ENCODE measurements at places on chromosomes 11 and 22.

- DNase-seq, result no peak
These were observed 634.9 kb downstream of the METTL15 start for GRCh38 chr11:28743061-28743550.

- DNase-seq, result no peak
These were observed 824.5 kb upstream of the RAG2 start for GRCh38 chr11:37422511-37422910.

DNA sequence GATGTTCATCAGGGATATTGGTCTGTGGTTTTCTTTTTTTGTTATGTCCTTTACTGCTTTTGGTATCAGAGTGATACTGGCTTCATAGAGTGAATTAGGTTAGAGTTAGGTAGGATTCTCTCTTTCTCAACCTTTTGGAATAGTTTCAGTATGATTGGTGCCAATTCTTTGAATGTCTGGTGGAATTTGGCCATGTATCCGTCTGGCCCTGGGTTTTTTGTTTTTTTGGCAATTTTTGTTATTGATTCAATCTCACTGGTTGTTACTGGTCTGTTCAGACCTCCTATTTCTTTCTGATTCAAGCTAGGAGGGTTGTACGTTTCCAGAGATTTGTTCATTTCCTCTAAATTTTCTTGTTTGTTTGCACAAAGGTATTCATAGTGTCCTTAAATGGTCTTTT lies 54.4 kb downstream of the ATXN10 start:
- no peak for DNase-seq

DNA sequence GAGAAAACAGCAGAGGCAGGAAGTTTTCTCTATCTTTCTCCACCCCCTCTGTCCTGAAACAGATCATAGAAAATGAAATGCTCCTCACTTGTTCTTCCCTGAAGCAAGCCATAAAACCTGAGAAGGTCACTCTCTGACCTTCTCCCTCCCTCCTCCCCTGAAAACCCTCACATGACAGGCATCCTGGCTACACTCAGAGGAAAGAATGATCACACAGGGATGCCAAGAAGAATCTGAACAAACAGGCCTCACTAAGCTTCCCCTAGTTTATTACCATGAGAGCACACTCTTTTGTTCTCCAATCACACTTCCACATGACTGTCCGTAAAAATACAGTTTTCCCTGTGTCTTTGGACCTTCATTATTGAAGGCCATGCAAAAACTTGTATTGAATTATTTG lies 300.1 kb downstream of the BUD13 start:
- DNase-seq, result no peak

- DNase-seq, result no peak
These were observed 17.9 kb upstream of the ADA2 start for GRCh38 chr22:17237038-17237668.

DNA sequence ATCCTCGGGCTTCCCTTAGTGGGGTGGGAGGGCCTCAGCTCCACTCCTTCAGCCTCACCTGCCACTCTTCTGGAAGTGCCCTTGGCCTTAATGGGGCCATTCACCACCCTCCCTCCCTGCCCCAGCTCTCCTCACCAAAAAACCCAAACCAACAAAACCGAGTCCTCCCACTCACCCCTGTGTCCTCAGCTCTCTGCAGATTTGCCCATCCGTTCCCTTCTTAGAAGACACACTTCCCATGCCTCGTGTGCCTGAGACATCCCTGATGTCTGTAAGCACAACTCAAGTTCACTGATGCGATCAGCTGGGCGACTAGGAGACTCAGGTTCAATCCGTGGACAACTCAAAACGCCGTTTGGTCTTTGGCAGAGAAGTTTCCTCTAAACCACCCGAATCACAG lies 839.2 kb downstream of the TBC1D22A start:
- no peak for DNase-seq

GRCh38 chr22:40388231-40388630 lies 17.8 kb downstream of the SGSM3 start:
- no peak for DNase-seq

All from ascending aorta (tissue), 2 donors.